Left lung (tissue), 14 donors: ENCODE measurements at places on chromosomes 16 and 17.

GRCh38 chr17:83052241-83052564 is 27.2 kb upstream of the METRNL start:
- no peak for DNase-seq

GRCh38 chr17:69325518-69326376 is 1.2 kb downstream of the ABCA5 start:
- no peak for DNase-seq

DNA sequence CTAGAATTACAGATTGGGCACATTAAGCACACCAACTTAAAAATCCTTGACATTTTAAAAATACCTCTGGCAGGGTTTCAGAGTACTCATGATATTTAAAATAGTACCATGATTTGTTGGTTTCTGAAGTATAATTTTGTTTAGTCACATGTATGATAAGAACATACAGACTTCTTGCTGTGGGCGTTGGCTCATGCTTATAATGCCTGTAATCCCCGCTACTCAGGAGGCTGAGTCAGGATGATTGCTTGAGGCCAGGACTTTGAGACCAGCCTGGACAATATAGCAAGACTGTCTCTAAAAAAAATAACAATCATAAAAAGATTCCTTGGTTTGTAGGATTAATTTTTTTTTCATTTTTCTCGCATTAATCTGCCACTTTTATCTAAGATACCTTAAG is 78.5 kb downstream of the NOS2 start:
- no peak for DNase-seq

GRCh38 chr17:61463316-61464129 is 11.3 kb downstream of the TBX4 start:
- no peak for DNase-seq

DNA sequence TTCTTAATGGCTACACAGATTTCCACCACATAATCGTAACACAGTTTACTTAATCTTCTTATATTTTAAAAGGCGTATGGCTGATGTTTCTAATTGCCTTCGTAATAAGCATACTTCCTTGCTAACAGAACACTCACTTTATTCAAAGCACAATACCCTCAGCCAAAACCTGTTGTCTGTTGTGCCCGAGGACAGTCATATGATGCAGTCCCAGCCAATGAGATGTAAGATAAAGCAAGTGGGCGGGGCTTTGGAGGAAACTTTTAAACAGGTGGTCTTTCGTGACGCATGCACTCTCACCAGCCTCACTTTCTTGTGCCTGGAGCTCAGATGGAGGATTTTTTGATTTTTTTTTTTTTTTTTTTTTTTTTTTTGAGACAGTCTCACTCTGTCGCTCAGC is 174.1 kb downstream of the ZFHX3 start:
- no peak for DNase-seq

- DNase-seq: no peak
These were observed 219.9 kb downstream of the ENGASE start for GRCh38 chr17:79294459-79295071.

DNA sequence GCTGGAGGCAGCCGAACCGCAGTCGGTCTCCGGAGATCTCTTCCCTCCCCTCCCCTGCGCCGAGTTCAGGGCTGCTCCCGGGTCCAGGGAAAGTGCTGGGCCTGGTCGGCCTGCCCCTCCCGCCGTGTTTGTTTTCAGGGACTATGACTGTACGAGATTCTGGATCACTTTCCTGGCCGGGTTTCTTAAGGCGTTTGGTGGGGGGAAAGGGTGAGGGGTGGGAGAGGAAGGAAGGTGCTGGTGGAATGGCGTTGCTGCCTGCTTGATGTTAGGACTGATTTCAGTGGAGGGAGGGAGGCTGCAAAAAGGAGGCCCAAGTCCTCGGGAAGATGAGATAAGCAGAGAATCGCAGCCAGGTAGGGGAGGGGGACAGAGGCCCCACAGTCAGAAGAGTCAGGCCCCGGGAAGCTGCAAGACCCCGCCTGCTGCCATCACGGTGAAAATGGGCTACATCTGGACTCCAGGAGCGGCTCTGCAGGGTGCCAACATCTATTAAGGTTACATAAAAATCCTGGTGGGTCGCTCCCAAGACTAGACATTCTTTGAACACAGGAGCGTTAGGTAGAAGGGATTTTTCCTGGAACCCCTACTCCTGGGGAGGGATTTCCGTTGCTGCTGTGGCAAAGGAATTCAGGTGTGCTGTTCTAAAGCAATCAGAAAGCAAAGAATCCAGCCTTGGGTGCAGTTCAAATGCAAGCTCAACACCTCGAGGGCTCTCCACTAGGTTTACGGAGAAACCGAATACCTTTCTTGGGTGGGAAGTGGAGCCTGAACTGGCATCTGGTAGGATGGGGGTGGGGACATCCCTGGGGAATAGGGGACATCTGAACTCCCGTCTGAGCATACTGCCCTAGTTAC is 1.2 kb downstream of the ARHGAP44 start:
- DNase-seq: no peak
